ENCODE measurements at places on chromosomes 3 and 15.
A peak's percentile ranks its signal among the peaks of the same experiment; 100 is the strongest.

GRCh38 chr3:12782172-12782815, 14.2 kb upstream of the CAND2 start:
- H3K27me3 ChIP-seq, result peaks cover 55% of the 10 kb centered on the region
- peak; percentile 38 for DNase-seq
- H3K4me3 ChIP-seq, result no peak overlapping the region
- no peaks in the 10 kb centered on the region for H3K36me3 ChIP-seq

DNA sequence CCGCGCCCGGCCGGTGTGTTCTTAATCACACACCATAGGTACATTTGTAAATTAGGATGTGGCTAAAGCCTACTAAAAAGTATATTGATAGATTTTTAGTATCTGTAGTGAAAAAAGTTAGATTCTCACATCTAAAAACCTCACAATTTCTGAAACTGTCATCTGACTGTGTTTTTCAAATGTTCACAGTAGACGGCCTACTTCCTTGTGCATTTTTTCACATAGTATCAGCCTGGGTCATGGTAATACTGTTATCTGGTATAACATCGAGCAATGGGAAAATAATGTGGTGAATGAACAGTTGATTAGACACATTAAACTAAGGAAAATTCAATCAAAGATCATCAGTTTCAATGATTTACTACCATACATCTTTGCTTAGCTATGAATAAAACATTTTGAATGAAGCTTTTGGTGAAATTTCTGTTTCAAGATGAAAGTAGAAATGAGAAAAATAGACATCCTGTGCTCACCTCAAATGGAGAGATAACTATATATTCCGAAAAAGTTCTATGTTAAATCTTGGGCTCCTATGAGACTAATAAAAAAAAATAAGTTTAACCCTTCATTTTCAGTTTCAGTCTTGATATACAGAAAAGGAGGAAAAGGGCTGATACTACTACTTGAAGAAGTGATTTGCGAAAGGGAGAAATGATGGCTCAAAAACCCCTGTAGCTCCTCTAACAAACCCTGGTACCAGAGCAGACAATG, 262.7 kb downstream of the ZBTB20 start:
- no peak overlapping the region for H3K27ac ChIP-seq
- H3K4me1 ChIP-seq, result no peaks in the 10 kb centered on the region
- DNase-seq, result no peak
- H3K36me3 ChIP-seq, result no peaks in the 10 kb centered on the region

- no peaks in the 10 kb centered on the region for H3K36me3 ChIP-seq
- no peak for DNase-seq
- H3K27me3 ChIP-seq, result no peaks in the 10 kb centered on the region
- no peak overlapping the region for H3K27ac ChIP-seq
Observed at GRCh38 chr3:196619223-196619622, 20.3 kb upstream of the NRROS start.

- no peak overlapping the region for H3K27ac ChIP-seq
- no peaks in the 10 kb centered on the region for H3K36me3 ChIP-seq
- H3K4me1 ChIP-seq, result no peaks in the 10 kb centered on the region
- DNase-seq, result no peak
Observed at GRCh38 chr3:114597871-114598270, 304.0 kb downstream of the TIGIT start.

DNA sequence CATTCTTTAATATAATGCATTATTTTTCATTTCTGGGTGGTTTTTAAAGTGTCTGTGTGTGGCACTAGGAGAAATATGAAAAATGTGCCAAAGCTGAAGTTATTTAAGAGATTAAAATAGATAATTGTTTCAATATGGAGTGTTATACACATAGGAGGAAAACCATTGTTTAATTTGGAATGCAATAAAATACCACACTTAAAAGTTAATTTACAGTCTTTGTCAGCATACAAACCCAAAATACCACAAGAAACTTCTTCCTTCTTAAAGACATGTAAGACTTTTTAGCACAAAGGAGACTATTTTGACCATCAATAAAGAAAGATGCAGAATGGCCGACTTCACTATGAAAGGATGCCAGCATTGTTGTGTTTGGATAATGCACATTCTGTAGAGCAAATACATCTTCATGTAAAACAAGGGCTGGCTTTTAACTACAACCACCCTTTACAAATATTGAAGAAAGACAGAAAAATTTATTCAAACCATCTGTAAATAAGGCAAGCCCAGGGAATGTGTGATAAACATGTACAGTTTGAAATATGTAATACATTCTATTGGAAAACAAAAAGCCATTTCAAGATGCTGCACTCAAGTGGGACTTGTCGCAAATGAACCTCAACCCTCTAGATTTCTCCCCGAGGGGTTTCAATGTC, 1146.6 kb downstream of the ROBO1 start:
- H3K27ac ChIP-seq, result no peak overlapping the region
- no peak for DNase-seq
- H3K4me1 ChIP-seq, result no peaks in the 10 kb centered on the region
- no peak overlapping the region for H3K4me3 ChIP-seq
- H3K36me3 ChIP-seq, result no peaks in the 10 kb centered on the region

- peaks cover 69% of the 10 kb centered on the region for H3K4me1 ChIP-seq
- H3K4me3 ChIP-seq, result peak overlapping the region; percentile 22
- peaks cover 19% of the 10 kb centered on the region for H3K36me3 ChIP-seq
- DNase-seq, result peak; percentile 14
- H3K27ac ChIP-seq, result no peak overlapping the region
Observed at GRCh38 chr3:53156368-53156834, 4.6 kb upstream of the PRKCD start.

- no peak overlapping the region for H3K4me3 ChIP-seq
- no peaks in the 10 kb centered on the region for H3K4me1 ChIP-seq
- no peaks in the 10 kb centered on the region for H3K36me3 ChIP-seq
- DNase-seq, result no peak
- H3K27ac ChIP-seq, result no peak overlapping the region
- H3K27me3 ChIP-seq, result no peaks in the 10 kb centered on the region
Observed at GRCh38 chr15:20272422-20273184, 269.0 kb downstream of the GOLGA6L6 start.

DNA sequence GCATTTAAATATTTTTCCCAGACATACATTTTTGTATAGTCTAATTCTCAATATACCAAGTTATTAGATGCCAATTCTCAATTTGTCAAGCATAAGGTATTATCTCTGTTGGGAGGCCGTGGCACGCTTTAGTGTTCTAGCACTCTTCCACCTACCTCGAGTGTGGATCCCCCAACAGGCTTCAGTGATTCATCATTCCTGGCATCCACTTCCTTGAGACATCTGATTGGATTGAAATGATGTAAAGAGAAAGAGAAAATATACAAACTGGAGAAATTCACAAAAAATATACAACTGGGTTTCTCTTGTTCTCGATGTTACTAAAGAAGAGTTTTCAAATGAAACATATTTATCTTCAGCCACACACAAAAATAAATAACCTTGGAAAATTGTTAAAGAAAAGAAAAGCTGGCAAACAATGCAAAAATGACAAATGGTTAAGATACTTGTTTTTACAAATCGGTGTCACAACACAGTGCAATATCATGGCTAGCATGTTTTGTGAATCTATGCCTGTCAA, 218.0 kb upstream of the CDIN1 start:
- no peak overlapping the region for H3K27ac ChIP-seq
- H3K27me3 ChIP-seq, result no peaks in the 10 kb centered on the region
- DNase-seq, result no peak

DNA sequence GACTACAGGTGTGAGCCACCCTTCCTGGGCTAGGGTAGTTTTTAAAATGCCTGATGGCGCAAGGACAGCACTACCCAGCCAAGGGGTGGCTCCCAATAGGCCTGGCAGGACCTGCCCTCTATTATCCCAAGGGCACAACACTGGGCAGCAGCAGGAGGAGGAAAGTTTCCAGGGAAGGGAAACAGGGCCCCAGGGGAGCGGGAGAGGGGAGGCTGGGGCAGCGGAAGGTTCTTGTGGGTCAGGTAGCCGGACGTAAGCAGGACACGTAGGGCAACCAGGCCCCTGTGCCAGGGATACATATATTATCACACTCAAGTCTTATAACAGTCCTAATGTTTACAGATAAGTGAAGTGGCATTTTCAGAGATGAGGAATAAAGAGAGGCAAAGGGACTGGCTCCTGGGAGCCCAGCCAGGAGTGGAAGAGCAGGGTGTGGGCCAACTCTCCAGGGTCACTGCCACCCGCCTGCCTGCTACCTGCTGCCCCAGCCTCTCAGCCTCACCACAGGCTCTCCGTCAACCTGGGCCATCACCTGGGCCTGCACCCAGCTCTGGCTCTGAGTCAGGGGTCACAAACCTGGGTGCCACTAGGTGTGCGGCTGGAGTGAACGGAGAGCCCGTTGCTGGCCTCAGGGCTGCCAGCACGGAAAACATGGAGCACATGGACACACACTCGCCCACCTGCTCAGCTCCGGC, 73.2 kb upstream of the SNRPA1 start:
- no peak overlapping the region for H3K4me3 ChIP-seq
- H3K27ac ChIP-seq, result no peak overlapping the region
- DNase-seq, result no peak
- no peaks in the 10 kb centered on the region for H3K27me3 ChIP-seq
- H3K4me1 ChIP-seq, result no peaks in the 10 kb centered on the region

DNA sequence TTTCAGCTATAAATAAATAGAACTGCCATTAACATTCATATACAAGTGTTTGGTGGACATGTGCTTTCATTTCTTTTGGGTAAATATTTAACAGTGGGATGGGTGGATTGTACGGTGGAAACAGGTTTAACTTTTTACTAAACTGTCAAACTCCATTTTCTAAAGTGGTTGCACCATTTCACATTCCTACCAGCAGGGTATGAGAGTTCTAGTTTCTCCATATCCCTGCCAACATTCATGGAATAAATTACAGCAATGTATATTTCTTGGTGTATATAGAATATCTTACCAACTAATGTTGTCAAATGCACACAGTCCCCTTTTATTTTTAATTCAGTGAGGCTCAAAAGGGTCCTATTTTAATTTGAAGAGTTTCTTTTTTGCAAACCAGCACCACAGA, 71.3 kb upstream of the CTXND1 start:
- no peak for DNase-seq
- H3K4me1 ChIP-seq, result no peaks in the 10 kb centered on the region
- H3K27me3 ChIP-seq, result peaks cover 28% of the 10 kb centered on the region
- H3K4me3 ChIP-seq, result no peak overlapping the region

GRCh38 chr15:91866971-91867372, 13.5 kb downstream of the SLCO3A1 start:
- peaks cover 83% of the 10 kb centered on the region for H3K4me1 ChIP-seq
- H3K4me3 ChIP-seq, result peak overlapping the region; percentile 46
- DNase-seq, result peak; percentile 41
- H3K36me3 ChIP-seq, result peaks cover 9% of the 10 kb centered on the region
- H3K27ac ChIP-seq, result peak overlapping the region; percentile 79

DNA sequence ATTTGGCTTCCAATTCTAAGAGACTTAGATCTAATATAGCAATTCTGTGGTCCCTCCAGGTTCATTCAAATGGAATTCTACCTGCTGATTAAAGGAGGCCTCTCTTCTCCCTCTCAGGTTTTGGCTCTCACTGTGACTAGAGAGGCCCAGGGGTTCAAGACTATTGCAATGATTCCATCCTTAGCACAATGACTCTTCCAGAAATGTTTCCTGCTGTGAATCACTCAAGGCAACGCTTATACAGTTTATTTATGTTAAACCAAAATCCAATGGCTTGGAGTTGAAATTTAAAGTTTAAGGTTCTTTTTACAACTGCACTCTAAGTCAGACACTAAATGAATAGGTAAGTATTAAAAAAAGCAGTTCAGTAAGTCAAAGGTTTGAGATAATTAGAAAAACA, 39.9 kb downstream of the IFT57 start:
- H3K4me1 ChIP-seq, result no peaks in the 10 kb centered on the region
- no peak overlapping the region for H3K4me3 ChIP-seq
- DNase-seq, result no peak
- H3K27ac ChIP-seq, result no peak overlapping the region

GRCh38 chr3:134146666-134147065, 104.0 kb downstream of the RYK start:
- no peak overlapping the region for H3K4me3 ChIP-seq
- no peaks in the 10 kb centered on the region for H3K4me1 ChIP-seq
- H3K27ac ChIP-seq, result no peak overlapping the region
- H3K36me3 ChIP-seq, result no peaks in the 10 kb centered on the region
- H3K27me3 ChIP-seq, result no peaks in the 10 kb centered on the region

DNA sequence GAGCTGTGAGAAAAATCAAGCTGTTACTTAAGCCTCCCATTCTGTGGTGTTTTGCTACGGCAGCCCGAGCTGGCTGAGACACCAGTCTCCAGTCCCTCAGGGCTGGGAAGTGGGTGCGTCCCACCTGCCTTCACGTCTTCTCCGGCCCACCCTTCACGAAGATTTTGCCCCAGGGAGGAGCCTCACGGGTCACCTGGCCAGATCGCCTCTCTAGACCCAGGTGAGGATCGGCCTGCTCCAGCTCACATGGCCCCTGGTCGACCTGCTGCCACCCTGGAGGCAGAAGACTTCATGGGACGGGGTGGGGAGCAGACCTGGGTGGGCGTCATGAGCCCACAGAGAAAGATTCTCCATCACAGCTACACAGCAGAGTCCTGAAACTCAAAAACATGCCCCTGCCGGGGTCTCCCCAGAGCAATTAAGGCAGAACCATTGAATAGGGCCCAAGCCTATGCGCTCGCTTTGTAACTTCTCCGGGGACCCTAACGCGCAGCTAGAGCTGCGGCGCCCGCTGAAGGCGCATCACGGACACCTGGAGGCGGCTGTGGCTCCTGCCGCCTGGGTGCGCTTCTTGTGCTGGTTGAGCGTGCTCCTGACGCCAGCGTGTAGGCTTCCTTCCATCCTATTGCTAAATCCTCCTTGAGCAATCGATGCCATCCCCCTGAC, 92.6 kb upstream of the ALDH1A3 start:
- H3K4me1 ChIP-seq, result no peaks in the 10 kb centered on the region
- DNase-seq, result no peak
- H3K27me3 ChIP-seq, result no peaks in the 10 kb centered on the region
- H3K27ac ChIP-seq, result no peak overlapping the region
- H3K36me3 ChIP-seq, result no peaks in the 10 kb centered on the region

DNA sequence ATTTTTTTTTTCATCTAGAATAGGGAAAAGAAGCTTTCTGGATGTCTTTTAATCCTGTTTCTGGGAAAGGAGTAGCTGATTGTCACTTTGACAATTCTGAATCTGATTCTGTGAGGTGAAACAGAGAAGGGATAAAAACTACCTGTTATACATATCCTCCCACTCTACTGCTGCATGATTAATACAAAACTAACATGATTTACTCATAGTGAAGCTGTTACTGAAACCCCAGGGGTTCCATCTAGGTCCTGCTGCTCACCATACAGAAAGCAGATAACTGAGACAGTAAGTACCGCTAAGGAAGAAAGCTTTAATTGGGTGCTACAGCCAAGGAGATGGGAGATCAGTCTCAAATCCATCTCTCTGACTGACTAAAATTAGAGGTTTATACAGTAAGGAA, 610.9 kb upstream of the ALCAM start:
- H3K36me3 ChIP-seq, result no peaks in the 10 kb centered on the region
- no peak overlapping the region for H3K4me3 ChIP-seq
- H3K4me1 ChIP-seq, result no peaks in the 10 kb centered on the region
- H3K27me3 ChIP-seq, result no peaks in the 10 kb centered on the region
- H3K27ac ChIP-seq, result no peak overlapping the region
- DNase-seq, result no peak

Data from Calu3 (cell line).